Activated naive CD8-positive, alpha-beta T cell treated with anti-CD3 and anti-CD28 coated beads, Interleukin-2, amount 50 U/mL, for 16 hours (primary cell): ENCODE measurements at places on chromosomes 3 and 15.
A peak's percentile ranks its signal among the peaks of the same experiment; 100 is the strongest.

DNA sequence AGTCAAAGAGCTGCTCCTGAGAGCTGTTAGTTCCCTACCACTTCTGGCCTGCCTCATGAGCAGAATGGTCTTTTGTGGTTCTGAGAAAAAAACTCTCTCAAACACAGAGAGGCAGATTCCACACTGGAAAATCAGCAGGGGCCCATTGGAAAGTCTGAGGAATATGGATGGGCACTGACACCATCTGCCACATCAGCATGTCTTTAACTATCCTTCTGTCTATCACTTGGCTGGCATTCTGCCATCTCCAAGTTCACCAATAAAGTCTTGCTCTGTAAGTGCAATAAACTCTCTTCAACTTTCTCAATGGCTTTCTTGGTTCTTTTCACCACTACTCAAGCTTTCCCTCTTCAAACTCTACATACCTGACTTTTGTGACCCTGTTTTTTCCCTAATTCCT lies 101.3 kb upstream of the GALNT15 start:
- no peak for DNase-seq

- no peak for DNase-seq
Observed at GRCh38 chr15:80072285-80072994, 13.0 kb downstream of the ZFAND6 start.

DNA sequence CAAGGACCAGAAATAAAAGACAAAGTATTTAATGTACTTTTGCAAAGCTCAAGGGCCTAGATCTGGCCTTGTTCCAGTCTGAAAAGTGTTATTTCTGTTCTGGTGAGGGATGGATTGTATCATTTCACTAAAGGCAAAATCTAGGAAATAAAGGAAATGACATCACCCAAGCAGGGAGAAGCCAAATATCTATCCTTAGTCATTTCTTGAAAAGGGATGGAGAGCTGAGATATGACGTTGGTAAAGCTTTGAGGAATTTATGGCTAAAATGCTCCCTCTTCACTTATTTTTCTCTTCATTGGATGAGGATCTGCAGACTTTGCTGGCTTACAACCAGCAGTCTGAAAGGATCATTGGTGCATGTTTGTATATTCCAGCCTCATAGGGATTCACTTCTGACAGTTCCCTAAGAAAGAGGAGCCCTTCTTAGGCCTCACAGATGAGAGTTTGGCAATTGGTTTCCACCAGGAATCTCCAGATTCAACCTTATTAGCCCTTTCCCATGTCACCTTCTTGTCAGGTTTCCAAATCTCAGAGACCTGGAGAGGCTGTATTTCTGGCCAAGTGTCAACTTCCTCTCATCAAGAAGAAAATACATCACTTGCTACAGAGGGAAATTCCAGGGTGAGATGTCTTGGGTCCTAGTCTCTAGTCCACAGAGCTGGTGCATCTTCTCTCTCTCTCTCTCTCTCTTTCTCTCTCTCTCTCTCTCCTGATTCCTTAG lies 93.7 kb upstream of the BOC start:
- no peak for DNase-seq

DNA sequence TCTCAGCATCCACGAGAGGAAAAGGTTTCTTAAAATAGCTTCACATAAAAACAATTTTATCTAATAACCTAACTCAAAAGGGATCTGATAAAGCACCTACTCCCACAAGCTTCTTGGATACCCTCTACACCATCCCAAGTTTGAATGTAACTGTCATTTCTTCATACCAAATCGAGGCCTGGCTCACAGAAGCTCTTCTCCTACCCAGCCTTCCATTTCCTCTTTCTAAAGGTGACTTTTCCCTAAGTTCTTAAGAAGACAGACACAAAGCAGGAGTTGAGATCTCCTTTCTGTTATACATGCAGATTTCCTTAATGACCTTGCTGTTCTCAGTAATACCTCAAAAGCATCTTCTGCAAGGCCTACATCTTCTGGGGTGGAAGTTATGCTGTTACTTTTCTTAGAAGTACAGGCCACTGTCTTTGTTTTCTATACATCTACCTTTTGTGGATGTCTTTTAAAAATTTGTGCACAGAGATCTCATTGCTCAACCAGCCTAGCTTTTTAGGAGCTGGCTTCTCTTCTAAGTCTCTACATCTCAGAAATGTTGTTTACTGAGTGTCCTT lies 3.4 kb upstream of the LRRIQ4 start:
- DNase-seq: no peak

GRCh38 chr15:90249203-90249863 lies at the start of gene TTLL13:
TSS of gene TTLL13 (plus strand) at chr15:90249556. CDS start at chr15:90250631, 1,075 bp downstream.
- DNase-seq: peak; percentile 58

GRCh38 chr3:142595581-142595950 lies 627 bp upstream of the PLS1 start:
- no peak for DNase-seq

GRCh38 chr15:49984436-49984835 lies 134.6 kb downstream of the ATP8B4 start:
- DNase-seq: no peak

DNA sequence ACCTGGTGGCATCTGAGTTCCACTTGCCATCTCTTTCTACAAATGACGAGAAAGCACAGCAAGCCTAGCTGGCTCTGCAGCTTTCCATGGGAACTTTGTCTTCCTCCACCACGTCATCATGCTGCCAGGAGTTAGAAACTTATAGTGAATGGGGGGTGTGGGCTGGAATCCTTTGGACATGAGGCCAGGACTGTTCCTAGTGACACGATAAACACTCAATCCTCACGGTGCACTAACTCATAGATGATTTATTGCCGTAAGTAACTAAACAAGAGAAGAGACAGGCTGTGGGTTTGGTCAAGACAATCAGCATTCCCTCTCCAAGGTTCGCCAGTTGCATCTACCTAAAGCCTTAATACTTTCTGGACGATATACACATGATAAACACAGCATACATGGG lies 50.6 kb downstream of the OXNAD1 start:
- no peak for DNase-seq

DNA sequence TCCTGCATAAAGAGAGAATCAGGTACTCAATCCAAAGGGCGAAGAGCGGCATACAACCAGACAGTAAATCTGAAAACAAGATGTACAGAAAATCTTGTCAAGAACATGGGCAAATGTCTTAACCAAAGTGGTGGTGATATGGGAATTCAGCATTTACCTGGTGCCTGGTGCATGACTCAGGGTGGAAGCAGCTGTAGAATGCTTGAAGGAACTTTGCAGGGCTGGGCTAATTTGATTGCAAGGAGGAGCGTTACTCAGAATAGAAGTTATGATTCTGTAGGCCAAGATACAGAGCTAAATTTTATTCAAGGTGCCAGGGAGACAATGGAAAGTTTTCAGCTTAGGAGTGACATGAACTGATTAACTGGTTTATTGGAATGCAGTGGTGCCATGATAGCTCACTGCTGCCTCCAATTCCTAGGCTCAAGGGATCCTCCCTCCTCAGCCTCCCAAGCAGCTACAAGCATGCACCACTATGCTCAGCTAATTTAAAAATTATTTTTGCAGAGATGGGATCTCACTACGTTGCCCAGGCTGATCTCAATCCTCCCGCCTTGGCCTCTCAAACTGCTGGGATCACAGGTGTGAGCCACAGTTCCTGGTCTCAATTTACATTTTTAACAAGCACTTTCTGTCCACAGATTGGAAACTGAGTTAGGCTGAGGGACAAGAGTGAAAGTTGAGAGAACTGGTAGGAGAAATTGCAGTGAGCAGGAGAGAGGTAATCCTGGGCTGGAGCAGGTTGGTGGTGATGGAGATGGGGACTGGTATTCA lies 91.5 kb upstream of the TBC1D5 start:
- no peak for DNase-seq

- no peak for DNase-seq
Observed at GRCh38 chr3:80618295-80619256, 850.8 kb upstream of the ROBO1 start.

- no peak for DNase-seq
Observed at GRCh38 chr3:97896129-97896528, 74.3 kb downstream of the CRYBG3 start.

- DNase-seq: no peak
Observed at GRCh38 chr3:123524981-123525380, 59.9 kb downstream of the HACD2 start.

- DNase-seq: no peak
Observed at GRCh38 chr3:154018100-154018696, 103.0 kb upstream of the ARHGEF26 start.

GRCh38 chr3:55617385-55617784 lies 130.3 kb upstream of the WNT5A start:
- no peak for DNase-seq

DNA sequence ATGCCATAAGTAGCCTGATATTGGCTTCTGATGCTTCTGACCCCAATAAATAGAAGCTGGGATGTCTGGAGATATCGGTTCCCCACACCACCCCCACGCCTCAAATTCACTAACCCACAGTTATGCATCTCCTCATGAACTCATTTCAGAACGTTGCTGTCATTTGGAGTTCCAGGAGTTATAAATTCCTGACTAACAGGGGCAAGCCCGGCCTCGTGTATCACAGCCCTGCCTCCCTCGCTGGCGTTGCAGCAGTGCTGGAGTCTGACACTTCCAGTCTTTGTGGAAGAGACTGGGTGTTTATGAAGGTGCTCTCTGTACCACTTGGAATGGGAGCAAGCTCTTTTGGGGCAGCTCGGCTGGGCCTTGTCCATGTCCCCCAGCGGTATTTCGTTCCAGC lies 101.0 kb downstream of the ANP32A start:
- DNase-seq: no peak

DNA sequence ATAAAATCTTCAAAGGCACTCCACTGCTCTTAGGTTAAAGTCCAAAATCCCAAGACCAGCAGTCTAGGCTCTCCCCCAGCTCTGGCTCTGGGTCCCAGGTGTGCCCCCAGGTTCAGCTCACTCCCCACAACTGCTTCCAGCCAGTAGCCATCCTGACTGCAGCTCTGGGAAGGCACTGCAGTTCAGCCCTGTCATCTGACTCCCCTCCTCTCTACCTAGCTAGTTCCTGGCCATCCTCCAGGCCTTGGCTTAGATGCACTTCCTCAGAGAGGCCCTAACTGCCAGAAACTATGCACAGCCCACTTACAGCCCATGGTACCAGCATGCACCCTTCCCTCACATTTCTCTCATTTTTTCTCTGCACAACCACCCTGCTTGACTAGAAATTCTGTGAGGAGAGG lies 25.5 kb downstream of the TBC1D2B start:
- no peak for DNase-seq

- no peak for DNase-seq
Observed at GRCh38 chr3:194744826-194745225, 59.1 kb downstream of the FAM43A start.

- DNase-seq: no peak
Observed at GRCh38 chr15:96264351-96264798, 66.1 kb upstream of the NR2F2 start.

DNA sequence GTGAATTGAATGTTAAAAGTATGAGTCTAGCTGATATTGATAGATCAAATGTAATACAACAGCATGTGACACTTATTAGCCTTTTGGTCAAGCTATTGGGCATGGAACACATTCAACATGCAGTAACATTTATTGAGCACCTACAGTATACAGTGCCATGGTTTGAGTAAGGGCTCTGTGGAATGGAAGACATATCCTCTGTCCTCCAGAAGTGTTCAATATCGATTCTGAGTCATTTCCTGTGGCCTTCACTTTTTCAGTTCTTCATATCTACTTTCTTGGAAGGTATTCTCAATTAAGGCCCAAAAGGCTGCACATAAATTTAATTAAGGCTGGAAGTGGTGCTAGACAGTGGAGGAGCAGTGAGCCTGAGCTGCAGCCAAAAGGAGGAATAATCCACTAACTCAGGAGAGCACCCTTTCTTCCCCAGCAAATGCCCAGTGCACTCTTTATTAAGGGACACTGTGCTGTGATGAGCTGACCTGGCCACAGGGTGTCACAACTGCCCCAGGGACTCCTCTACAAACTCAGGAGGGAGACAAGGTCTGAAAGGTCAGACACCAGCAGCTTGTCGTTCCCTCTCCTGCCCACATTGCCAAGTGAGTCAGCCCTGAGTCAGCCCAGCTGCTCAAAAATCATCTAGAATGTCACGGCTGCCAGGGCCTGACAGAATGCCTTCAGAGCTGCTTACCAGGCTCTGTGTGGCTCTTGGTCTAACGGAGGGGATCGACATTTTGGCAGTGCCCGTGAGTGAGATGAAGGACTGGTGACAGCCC lies 544.8 kb downstream of the AGBL1 start:
- DNase-seq: peak; percentile 47

GRCh38 chr3:17044855-17045254 lies 160.1 kb downstream of the PLCL2 start:
- DNase-seq: no peak

- DNase-seq: no peak
Observed at GRCh38 chr15:63972801-63973200, 73.5 kb downstream of the DAPK2 start.

DNA sequence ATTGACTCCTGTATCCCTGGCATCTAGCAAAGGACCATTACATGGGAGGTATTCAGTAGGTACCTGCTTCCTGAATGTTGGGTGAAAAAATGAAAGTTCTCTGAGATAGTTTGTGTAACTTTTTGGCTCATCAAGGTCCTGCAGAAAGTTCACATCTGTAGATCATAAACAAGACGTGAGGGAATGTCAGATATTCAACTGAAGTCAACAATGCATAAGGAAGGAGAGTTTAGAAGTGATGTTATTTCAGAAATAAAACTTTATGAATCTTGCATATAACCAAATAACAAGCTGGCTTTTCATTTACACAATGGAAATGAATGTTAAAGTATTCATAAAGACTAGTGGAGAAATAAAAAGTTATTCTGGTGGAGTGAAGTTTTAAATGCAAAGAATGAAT lies 73.4 kb upstream of the RBMS3 start:
- DNase-seq: no peak

GRCh38 chr15:40104865-40105516 lies 3.7 kb downstream of the BMF start:
- peak; percentile 54 for DNase-seq

DNA sequence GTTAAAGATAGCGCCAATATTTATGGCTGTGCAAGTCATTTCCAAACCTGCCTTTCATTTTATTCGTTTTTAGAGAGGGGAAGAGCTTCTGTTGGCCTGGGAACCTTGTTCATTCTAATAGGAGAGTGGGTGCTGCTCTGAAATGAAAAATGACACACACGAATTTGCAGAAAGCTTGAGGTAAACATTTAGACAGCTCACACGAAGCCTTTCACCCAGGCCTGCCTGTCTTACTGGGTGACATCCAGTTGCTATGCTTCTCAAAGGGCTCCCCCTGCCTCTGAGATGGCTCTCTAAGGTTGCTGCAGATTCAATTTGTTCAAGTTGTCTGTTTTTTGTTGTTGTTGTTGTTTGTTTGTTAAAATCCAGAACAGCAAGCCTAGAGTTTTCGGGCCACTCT lies 18.2 kb downstream of the PEX5L start:
- DNase-seq: no peak

DNA sequence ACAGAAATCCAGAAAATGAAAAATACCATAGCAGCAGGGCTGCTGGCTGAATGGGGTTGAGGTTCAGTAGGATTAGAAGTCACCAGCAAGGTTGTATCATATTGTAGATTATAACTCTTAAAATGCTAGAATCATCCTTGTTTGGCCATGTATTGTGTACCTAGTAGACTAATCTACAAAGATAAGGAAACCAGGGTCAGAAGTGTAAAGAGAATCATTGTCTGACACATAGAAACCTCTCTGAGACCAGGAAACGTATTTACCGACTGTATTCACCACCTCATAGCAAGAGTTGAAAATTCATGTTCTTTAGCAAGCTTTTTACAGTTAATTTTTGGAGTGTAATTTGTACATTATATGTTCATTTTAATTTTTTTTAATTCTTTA lies 168.8 kb downstream of the ECT2 start:
- no peak for DNase-seq
